Stimulated activated naive B cell treated with anti-CD40 and anti-IgM and Interleukin-4, amounts not matched to agents 10 μg/mL and 1 μg/mL and 100 μg/mL, for 72 hours (primary cell): ENCODE measurements at places on chromosomes 5 and 9.

GRCh38 chr5:58072300-58072965 lies 387.5 kb downstream of the PLK2 start:
- no peak for DNase-seq

- DNase-seq = no peak
These were observed 42.7 kb upstream of the CEP72 start for GRCh38 chr5:569358-569867.

DNA sequence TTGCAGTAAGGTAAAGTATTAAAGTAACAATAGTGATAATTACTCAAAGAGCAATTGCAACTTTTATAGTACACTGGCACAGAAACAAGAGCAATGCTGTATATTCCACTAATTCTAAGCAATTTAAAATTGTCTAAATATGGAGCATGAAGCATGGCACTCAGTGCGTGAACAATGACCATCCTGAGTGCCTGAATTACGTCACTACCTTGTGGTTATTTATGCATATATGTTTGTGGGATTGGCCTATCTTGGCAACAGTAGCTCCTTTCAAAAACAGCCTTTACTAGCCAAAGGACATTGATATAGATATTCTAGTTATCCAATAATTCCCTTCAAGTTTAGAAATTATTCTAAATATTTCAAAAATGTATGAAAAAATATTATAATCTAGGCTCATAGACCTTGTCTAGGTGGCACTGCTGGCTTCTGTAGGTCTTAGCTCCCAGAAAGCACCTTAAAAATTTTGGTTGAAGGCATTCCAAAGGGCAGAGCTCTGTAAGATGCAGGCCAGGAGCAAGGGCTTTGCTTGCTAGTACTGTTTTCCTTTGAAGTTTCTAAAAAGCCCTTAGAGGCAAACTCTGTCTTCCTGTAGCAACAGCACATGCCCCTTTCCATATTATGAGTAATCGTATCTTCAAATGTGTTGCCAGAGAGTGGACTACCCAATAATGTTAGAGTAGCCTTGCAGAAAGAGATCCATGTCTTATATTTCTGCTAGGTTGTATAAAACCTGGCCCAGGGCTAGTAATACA lies 719.3 kb downstream of the NR2F1-AS1 start:
- DNase-seq = no peak

DNA sequence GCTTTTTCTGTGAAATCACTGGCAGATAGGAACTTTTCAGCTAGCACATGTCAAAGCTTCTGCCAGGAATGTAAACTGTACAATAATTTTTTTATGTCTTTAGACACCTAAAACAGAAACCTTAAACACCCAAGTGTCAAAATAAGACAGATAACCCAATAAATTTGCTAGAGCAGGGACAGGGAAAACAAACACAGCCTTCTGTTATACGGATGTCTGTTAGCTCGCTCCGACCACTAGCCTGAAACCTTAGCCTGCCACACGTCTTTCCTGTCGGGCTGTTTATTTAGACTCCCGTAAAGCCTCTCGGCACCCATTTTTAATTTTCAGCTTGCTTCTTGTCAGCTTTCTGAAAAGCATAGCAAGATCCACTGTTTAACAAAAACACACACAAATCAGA lies 355.4 kb upstream of the SLC24A2 start:
- DNase-seq = no peak

GRCh38 chr9:91954841-91955471 lies 4.9 kb upstream of the ROR2 start:
- no peak for DNase-seq

- DNase-seq = no peak
These were observed 502.5 kb upstream of the ARRDC3 start for GRCh38 chr5:91885291-91886265.

GRCh38 chr5:128842241-128842640 lies 123.0 kb upstream of the SLC27A6 start:
- DNase-seq = no peak

GRCh38 chr5:146410272-146410671 lies 36.9 kb upstream of the TCERG1 start:
- DNase-seq = no peak

- DNase-seq = no peak
These were observed 1104.4 kb upstream of the SEMA6A start for GRCh38 chr5:117679046-117679445.

DNA sequence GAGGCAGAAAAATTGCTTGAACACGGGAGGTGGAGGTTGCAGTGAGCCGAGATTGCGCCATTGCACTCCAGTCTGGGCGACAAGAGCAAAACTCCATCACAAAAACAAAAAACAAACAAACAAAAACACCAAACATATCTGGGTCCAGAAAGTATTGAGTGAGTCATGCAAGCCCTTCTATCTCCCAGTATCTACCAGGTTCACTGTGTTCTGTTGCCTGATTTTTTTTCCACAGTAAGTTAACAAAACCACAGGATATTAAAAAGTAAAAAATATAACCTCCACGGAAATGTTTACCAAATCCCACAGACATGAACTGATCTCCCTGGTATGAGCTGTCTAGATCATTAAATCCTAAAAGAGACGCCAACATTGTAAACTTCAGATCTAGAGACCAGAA lies 94.4 kb downstream of the ANKH start:
- no peak for DNase-seq

DNA sequence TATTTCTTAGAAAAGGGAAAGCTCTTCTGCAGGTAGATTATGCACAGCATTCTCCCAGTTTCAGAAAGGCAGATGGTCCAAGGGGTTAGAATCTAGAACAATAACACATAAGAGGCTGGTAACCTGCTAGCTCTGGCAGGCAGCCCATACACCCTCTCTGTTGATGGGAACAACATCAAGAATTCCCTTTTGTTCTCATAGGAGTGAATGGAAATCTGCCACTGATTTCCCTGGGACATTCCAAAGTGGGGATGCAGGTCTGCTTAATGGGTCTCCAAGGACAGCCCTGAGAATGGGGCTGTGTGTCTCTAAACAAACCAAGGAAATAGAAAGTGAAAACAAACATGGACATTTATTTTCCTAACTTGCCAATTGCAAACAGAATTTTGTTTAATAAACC lies 456.8 kb downstream of the EBF1 start:
- DNase-seq = no peak

DNA sequence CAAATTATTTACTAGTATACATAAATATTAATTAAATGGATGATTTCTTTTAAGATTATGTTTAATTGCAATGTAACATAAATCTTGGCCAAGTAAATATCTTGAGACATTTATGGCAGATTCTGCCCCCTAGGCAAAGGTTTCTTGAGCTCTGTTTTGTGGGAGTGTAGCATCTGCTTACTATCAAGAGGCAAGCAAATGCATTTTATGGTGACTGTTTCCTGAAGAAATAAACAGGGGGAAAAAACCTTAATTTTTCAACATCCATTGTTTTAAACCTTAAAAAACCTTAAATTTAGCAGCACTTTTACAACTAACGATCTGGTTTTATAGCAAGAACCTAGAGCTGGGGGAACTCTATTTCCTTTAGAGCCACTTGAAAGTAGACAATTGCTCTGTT lies 25.7 kb upstream of the FREM1 start:
- DNase-seq = no peak

DNA sequence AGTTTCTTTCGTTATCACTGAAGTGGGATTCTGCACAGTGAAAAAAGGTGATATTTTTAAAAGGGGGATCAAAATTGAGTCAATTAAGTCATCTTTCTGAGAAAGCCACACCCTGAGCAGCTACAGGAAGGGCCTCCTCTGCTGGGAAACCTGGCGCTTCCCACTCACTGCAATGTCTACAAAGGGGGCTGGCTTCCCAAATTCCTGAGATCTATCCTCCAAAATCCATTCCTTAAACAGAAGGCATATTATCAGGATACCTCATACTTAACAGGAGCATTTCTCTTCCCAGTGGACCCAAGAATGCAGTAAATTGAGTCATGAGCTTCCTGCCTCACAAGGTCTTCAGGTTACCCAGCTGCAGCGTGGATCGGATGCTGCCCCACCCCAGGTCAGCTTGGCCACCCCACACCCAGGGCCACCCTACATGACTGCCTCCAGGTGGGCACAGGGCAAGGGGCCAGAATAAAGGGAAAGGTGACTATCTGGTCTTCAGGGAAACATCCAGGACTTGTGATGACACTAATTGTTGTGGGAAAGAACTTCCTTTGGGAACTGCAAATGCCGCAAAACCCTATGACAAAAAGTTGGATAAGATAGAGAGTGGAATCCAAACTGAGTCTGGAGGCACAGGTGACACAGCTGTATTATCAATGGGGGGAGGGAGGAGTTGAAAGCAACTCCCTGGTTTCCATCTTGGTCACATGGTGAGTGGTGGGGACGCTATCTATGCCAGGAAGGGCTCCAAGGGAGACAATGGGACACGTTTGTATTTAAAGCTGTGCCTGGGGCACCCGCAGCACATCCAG lies 42.3 kb downstream of the ROR2 start:
- DNase-seq = no peak

DNA sequence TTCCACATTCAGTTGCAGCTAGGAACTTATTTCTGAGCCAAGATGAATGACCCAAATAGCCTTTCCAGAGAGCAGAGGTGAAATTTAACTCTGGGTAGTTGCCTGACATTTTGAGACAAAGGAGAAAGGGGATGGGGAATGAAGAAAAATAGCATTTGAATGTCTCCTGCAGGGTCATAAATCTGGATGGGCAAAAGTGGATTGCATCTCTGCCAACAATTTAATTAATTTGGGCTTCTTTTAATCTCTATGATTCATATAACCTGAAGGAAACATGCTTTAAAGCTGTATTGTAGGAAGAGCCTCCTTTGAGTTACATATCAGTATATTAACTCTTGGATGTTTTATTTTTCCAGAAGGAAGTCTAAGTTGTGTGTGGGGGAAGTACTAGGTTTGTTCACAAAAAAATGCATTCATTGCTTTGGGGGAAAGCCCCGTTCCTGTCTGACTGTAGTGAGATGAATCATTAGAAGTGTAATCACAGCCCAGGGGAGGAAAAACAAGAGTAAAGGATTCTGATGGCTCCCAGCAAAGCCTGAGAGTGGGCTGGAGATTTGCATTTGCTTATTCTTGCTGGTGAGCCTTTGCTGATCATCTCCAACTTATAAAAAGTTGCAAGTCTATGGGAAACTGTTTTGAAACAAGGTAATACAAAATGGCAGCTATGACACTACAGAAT lies 133.0 kb upstream of the IQGAP2 start:
- DNase-seq = peak; percentile 19

DNA sequence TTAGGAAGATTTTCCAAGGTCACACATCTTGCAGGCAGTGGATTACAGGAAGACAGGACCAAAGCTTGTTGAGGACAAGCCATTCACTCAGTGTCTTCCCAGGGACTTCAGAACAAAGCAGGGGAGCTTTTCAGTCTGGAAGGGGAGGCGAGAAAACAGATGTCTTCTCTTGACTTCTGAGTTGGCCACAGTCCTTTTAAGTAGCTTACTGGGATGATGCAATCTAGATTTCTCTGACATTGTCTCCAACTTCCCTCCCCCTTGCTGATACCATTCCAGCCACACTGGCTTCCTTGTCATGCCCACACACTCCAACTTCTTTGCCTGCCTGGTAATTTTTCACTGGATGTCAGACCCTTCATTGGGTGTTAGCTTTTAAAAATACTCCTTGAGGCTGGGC lies 174.2 kb upstream of the TBC1D2 start:
- DNase-seq = no peak

DNA sequence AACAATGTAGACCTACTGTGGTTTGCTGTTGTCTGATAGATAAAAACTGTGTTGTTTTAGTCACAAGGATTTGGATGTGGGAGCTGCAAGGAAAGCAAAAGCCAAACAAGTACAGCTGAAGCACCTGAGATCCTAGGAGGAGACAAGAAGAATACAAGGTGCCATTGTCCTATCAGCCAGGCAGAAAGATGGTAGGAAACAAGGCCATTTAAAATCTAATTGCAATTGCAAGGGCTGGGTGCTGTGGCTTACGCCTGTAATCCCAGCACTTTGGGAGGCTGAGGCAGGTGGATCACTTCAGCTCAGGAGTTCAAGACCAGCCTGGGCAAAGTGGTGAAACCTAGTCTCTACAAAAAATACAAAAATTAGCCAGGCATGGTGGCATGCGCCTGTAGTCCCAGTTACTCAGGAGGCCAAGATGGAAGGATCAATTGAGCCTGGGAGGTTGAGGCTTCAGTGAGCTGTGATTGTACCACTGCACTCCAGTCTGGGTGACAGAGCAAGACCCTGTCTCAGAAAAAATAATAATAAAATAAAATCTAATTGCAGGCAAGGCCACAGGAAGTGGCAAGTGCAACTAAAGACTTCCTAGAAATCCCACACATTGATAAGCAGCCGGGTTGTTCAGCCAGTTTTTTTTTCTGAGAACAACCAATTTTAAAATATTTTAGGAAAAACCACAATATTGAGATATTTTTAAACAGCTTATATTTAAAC lies 22.6 kb downstream of the DOCK8 start:
- DNase-seq = no peak

GRCh38 chr5:120538644-120539043 lies 74.5 kb downstream of the PRR16 start:
- no peak for DNase-seq

DNA sequence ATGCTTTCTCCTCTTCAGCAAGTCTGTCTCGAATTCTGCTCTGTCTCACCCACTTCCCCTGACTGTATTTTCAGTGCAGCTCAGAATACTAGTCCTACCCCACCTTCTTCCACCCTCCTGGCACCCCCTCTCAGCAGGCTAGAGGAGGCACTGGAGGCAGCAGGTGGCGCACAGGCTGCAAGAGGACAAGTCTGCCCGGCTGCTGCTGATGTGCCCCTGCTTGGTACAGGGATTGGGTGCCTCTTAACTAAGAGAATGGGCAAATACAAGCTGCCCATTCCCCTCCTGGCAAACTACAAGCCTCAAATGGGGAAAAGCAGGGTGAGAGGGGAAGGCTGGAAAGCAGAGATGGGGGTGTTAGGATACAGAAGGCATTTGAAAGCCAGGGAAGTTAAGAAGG lies 5.1 kb downstream of the TLN1 start:
- DNase-seq = peak; percentile 44

GRCh38 chr5:66617226-66617861 lies 21.2 kb downstream of the MAST4 start:
- no peak for DNase-seq

DNA sequence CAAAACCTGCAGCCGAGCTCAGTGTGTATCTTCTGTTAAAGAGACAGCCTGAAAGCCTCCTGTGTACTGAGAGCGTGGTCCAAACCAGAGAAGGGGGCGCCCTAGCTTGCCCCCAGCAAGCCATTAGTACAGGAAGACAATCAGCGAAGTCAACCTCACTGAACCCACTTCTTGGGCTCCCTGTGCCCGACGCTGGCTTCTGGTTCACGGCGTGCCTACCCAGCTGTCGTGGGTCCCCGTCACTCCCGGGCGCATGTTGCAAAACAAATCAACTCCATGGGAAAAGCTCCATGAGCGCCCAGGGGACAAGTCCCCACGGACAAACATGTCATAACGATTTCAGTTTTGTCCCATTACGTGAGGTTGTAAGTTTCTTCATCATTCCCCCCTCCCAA lies 326.9 kb downstream of the SH3GL2 start:
- DNase-seq = no peak

GRCh38 chr5:130106480-130106879 lies 202.2 kb downstream of the CHSY3 start:
- DNase-seq = no peak

DNA sequence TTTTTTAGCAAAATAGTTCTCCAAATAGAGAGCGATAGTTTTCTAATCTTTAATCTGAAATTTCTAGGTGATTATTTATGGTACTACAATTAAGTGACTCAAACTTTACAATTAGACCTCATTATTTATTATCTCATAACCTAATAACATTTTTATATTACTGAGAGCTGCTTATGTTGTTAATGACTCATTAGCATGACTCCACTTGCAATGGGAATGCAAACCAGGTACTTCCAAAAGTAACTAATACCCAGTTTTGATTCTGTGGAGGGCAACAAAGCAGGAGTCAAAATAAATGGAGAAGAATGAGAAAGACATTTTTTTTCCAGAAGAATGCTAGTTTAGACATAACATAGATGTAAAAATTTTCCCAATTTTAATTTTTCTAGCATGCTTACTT lies 466.0 kb downstream of the PLK2 start:
- DNase-seq = no peak
